Activated CD4-positive, alpha-beta T cell treated with anti-CD3 and anti-CD28 coated beads, Interleukin-2, Interleukin-4, amounts not matched to agents 100 ng/mL and 50 ng/mL, durations not matched to agents 16 hours and 8 hours (primary cell): ENCODE measurements at places on chromosomes 3 and 15.

DNA sequence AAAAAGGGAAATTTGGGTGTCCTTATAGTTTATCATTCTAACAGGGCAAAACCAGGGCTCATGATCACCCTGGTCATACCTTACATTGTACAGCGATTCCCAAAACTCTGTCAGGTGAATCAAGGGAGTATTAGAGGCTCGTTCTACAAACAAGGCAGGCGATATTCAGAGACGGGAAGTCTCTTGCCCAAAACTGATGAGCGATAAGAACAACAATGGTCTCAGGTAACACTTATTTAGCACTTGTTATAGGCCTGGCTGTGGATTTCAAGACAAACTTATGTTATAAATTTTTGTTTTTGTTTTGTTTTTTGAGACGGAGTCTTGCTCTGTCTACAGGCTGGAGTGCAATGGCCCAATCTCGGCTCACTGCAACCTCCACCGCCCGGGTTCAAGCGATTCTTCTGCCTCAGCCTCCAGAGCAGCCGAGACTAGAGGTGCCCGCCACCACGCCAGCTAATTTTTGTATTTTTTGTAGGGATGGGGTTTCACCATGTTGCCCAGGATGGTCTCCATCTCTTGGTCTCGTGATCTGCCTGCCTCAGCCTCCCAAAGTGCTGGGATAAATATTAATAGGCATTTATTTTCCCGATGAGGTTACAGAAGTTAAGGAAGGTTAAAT, 12.8 kb downstream of the BCL2L10 start:
- no peak for DNase-seq

DNA sequence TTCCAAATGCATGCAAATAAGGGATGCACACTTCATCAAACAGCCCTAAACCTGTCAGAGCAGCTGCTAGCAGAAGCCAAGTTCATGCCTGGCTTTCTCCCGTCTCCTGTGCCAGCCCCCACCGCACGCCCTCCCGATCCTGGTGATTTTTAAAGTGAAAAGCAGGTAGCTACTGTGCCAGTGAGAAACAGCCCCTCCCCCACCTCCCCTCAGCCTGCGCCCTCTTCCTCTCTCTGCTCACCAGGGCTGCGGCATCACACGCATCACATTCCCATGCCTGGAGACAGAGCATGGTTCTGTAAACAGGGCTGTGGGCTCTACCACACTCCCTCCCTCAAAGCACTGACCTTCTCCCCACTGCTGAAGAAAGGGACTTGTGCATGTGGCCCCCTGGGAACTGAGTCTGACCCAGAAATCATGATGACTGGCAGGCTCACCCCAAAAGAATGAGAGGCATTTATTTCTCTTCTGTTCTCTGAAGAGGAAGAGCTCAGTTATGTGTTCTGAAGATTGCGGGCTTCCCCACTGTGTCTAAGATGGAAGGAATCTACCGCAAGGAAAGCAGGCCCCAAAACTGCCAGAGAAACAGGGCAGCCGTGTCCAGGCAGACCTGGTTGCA, 14.5 kb upstream of the SLC6A1 start:
- DNase-seq: no peak

- no peak for DNase-seq
These were observed 100.8 kb upstream of the TPM1 start for GRCh38 chr15:62941699-62942098.

DNA sequence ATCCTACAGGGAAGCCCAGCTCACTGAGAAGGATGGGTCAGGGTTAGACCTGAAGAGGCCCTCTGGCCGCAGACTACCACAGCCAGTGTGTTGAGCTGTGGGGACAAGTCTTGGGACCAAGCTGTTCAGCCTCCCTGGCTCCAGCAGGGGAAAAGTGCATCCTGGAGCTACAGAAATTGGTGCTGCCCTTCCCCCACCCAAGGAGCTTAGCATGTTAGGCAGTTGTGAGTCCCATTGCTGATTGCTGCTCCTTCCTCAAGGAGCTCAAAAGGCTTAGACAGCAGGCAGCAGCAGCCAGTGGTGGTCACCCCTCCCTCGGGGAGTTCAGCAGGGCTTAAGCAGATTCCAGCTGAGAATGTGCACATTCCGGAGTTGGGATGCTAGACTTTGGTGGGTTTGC, 165.6 kb downstream of the ATP8B4 start:
- no peak for DNase-seq

- DNase-seq: no peak
These were observed 11.0 kb downstream of the FBLN2 start for GRCh38 chr3:13559764-13560525.

GRCh38 chr3:130850044-130850797, 43.7 kb upstream of the ATP2C1 start:
- peak; percentile 94 for DNase-seq

DNA sequence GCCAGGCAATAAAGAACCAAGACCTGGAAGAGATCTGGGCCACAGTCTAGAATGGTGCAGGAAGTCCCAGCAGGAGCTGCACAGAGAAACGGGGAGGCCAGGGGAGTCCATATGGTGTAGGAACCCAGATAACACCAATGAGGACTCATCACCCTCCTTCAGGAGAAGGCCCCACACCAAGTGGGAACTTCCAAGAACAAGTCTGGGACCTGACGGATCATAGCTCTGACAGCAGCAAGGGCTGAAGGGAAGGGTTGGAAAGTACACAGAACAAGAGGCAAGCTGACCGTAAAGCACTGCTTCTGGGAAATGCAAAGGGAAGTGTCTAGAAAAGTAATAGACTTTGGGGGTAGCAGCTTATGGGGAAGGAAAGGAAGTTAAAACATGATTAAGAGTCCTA, 34.5 kb downstream of the ANO10 start:
- DNase-seq: no peak

DNA sequence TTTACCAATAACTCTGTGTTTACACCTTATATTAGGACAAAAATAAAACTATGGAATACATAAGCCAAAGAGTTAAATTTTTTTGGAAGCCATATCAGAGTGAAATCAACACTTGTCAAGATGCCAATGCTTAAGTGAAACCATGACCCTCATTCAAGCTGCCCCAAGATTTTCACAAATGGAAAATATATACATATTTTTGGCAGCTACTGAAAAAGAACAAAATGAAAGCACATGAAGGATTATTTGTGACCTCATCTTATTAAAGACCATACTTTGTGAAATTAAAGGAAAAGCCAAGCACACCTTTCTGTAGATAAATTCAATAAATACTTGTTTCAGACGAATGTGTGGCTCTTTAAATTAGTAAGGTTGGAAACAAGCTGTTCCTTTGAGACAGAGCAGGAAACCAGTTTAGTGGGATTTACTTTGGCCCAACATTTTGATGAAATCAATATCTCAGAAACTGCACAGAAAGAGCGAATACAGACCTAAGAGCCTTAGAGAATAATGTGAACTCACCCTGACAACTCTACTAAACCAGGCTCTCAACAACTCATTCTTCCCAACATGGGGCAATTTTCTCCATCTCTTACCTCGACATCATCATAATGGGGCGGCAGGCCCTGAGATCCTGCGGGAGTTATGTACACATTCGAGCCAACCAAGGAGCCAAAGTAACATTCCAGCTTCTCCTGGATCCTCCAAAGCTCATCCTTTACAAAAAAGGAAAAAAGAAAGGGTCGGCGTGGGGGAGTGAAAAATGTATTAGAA, 11.1 kb downstream of the RIOX2 start:
- DNase-seq: no peak

DNA sequence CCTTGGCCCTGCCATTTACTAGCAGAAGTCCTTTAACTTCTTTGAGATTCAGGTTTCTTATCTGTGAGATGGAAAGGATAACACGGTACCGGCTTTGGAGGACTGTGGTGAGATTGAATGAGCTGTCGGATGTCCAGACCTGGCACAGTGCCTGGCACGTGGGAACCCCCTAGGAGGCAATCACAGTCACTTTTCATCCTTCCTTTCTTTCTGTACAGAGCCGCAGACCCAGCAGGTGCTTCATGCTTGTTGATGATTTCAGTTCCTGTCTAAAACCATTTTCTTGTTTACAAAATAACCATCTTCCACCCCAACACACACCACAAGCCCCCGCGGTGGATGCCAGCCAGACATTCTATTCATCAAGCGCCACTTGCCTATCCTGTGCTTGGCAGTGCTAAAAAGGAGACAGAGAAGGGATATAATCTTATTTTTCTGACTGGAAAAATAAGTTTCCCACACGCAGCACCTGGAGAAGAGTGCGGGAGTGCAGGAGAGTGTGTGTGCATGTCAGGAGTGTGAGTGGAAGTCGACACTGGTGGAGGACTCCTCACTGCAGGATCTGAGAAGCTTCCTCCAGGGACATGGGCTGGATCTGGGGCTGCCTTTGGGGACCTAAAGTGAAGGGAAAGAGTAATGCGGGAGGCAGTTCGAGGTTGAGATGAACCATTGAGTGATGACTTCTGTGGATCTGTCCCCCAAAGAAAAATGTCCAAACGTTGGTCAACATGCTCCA, 85.7 kb downstream of the ST6GAL1 start:
- no peak for DNase-seq
